Jurkat, Clone E6-1 (cell line): ENCODE measurements at places on chromosomes 4 and X.

GRCh38 chrX:112058255-112058654 is 24.3 kb downstream of the TRPC5 start:
- DNase-seq: no peak

DNA sequence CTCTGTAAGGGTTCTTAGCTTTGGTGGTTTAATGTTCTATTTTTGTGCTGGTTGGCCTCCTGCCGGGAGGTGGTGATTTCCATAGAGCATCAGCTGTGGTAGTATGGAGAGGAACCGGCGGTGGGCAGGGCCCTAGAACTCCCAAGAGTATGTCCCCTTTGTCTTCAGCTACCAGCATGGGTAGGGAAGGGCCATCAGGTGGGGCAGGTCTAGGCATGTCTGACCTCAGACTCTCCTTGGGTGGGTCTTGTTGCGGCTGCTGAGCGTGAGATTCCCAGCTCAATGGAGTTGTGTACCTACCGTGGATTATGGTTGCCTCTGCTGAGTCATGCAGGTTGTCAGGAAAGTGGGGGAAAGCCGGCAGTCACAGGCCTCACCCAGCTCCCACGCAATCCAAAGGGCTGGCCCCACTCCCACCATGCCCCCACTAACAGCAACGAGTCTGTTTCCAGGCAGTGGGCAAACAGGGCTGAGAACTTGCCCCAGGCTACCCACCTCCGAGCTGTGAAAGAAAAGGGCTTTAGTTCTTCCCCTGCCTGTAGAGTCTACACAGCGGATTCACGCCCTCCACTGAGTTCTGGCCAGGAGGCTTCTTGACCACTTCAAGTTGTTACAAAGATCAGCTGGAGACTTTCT is 235.9 kb downstream of the RPA4 start:
- DNase-seq: no peak

GRCh38 chrX:154018518-154019060 is 1.1 kb downstream of the IRAK1 start:
- no peak for DNase-seq

DNA sequence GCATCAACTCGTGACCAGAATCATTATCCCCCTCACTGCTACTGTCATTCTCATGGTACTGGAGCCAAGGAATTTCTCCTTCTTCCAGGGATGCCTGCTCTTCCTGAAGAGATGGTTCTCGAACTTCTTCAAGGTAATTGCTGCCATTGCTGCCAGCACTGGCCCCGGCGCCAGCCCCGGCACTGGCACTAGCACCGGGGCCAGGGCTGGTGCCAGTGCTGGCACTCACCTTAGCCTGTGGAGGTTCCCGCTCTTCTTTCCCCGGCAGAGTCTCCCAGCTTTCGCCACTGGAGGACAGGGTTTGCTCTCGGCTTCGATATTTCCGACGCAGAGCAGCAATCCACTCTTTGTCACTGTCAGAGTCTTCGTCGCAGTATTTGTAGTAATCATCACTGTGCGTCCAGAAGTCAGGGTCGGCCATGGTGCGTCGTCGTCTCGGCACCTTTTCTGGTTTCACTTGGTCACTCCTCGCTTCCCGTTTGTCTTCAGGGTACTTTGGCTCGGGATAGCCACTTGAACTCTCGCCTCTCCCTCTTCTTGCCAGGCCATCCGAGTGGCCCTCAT is 3.4 kb downstream of the PJA1 start:
- DNase-seq: no peak

- DNase-seq: peak; percentile 3
Observed at GRCh38 chrX:75746891-75747639, 38.0 kb downstream of the MAGEE2 start.

DNA sequence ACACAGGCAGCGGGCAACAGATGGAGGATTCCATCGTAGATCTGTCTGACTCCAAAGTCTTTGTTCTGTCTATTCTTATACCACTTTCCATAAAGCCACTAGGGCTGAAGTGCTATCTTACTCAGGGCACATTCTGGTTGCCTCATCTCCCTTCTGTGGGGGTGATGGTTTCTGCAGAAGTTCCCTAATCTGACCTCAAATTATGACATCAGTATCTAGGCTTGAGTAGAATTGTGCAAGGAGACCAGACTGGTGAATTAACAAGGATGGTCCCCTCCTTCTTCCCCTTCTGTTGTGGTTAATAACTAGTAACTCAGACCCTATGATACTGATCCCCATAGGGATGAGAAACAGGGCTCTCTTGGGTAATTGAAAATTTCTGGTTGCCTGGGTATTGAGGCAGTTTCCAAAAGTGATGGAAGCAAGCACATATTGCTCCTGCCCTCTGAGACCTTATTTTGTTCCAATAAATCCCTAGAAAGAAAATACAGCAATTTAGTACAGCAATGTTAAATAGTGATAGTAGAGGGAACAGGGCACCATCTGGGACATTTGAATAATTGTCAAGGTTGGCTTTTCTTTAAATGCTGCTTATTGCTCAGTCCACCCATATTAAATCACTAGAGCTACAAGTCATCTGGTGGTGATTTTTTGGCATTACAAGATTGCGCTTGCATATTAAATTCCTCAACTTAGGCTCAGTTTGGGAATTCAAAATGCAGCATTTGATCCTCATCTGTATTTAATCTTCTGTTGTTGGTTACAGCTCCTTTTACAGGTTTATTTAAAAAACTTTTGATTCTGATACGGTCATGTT is 57.3 kb upstream of the AP1S2 start:
- DNase-seq: no peak

DNA sequence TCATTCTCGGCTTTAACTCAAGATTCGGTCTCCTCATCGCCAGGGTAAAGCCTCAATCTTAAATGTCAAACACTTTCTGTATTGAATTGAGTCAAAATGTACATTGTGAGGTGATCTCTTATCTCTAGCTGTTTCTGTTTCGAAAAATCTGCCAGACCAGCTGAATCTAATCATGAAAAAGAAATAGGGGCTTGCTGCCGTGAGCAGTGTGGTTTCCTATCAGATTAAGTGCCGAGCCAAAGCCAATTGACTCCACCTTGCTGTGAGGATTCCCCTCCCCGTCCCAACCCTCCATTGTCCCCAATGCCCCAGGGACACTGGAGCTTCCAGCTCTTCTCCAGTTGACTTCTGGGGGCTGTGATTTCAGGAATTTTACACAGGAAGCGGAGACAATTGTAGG is 12.5 kb upstream of the CRLF2 start:
- no peak for DNase-seq

GRCh38 chr4:188930822-188931221 is 791.6 kb downstream of the TRIML1 start:
- DNase-seq: no peak

GRCh38 chr4:109648266-109648996 is 54.8 kb downstream of the CASP6 start:
- peak; percentile 59 for DNase-seq

DNA sequence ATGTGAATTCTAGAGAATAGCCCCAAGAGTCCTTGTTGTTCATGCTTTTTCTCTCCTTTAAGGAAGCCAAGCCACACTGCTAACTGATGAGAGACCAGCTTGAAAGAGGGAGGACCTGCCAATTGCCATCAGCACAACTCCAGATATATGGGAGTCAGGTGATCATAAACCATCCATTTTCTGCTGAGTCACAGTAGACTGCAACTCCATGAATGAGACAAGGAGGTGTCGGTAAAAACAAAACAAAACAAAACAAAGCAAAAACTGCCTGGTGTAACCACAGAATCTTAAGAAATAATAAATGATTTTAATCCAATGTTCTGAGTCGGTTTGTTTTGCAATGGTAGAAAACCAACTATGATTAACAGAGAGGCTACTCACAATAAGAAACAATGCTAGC is 837.3 kb downstream of the PCDH7 start:
- DNase-seq: no peak

DNA sequence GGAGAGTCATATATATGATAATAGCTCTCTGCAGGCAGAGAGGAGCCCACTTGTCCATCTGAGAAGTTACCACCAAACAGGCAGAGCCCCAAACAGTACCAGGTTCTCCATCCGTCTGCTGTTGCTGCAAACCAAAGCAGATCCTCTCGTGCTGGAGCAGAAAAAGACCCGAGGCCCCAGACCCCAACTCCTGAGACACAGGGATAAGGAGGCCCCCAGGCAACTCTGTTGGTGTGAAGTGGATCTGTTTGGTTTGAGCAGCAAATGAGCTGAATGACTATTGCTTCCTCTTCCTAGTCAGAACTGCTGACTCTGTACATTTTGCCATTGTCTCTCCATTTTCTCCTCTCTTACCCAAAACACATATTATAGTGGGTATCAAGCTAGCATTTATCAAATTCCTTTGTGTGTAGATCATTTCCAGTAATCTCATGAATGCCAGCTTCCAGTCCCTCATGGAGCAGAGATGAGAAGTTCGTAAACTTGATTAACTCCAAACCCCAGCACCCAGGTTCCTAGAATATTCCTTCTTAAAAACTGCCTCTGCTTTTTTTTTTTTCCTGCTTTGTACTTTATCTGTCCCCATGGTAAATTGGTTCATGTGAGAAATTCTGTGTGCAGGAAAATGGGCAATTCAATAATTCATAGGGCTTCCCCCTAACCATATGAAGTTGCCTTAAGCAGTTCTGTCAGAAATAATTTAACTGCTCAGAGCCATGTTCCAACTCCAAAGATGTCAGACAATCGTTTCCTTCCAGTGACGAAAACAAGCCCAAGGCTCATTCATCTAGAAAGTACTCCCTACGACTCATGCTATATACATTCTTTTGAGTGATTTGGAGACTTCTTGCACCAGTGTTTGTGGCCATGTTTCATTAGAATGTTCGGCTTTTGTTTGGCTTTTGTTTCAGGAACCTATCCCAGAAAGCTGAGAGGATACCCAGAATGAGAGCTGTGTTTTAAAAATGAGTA is 98.6 kb upstream of the ATXN3L start:
- DNase-seq: no peak

- no peak for DNase-seq
Observed at GRCh38 chr4:65580551-65580950, 89.7 kb downstream of the EPHA5 start.

DNA sequence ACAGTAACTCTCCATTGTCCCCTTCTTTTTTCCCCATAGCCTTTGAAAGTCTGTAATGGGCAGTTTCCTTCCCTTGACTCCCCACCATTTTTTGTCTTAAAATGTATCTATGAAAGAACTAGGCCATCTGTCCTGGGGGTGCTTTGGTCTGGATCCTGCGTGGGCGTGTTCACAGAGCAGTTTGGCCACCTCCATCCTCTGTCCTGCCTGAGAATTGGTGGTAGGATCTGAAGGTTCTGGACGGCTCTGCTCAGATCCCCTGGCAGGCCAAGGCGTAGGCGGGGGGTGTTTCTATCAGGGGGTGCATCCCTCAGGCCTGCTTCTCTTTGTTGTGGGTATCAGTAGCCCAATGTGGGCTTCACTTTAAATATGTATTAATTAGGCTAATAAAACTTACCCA is 107.1 kb downstream of the FAM193A start:
- DNase-seq: no peak

DNA sequence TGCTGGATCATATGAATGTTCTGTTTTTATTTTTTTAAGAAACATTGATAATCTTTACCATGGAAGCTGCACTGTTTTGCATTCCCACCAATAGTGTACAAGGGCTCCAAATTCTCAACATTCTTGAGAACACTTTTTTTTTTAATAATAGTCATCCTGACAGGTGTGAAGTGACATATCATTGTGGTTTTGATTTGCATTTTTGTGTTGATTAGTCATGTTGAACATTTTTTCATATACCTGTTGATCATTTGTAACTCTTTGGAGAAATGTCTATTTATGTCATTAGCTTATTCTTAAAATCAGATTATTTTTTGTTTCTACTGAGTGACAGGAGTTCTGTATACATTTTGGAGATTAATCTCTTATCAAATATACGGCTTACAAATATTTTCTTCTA is 408.5 kb downstream of the GLUD2 start:
- no peak for DNase-seq

DNA sequence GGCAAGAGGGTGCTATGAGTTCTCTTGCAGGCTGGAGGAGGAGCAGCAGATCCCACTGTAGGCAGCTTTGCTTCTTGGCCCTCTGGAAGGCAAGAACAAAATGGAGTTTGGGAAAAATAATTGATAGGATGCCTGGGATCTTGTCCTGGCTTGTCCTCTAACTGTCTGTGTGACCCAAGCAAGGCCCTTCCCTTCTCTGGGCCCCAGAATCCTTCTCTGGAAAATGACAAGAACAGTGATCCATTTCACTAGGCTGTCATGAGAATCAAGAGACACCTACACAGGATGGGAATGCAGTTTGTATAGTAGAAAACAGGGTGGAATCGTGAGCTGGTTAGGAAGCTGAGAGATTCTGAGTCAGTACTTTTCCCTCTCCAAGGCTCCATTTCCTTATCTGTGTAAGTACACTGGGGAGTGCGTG is 133.3 kb downstream of the PJA1 start:
- no peak for DNase-seq

GRCh38 chr4:185931986-185932385 is 120.0 kb upstream of the SORBS2 start:
- DNase-seq: no peak

- DNase-seq: no peak
Observed at GRCh38 chr4:183808097-183808456, 97.0 kb upstream of the STOX2 start.

DNA sequence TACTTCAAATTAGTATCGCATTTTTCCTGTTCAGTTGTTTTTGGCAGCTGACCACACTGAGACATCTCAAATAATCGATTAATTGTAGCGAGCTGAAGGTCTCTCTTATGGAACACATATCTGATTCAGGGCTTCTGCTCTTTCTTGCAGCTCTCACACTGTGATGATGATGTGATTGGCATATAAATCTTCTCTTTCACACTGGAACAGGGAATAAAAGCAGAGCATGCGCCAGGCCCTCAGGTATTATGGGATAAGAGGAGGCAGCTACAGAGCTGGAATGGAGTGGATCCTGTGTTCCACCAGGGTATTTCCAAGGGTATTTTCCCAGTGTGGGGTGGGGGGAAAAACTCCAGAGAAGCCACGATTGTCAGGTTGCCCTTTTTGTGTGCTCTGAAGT is 265.4 kb upstream of the CASK start:
- DNase-seq: no peak

- no peak for DNase-seq
Observed at GRCh38 chr4:168864821-168865541, 145.1 kb downstream of the CBR4 start.

DNA sequence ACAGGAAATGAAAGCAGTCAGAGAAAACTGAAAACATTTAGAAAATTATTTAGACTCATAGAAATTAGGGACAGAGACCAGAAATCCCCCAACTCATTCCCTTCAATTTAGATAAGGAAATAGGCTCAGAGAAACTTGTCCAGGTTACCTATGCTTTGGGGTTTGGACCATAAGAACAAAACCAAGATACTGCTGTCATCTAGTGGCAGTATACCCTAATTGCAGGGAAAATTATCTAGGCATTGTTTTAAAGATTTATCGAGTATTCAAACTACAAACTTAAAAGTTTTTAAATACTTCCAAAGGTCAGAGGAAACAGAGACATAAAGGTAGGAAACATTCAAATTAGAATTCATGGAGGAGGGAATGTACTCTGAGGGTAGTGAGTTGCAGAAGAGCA is 67.0 kb upstream of the KLHL13 start:
- DNase-seq: no peak

GRCh38 chr4:109942292-109942926 is 29.7 kb downstream of the EGF start:
- no peak for DNase-seq

DNA sequence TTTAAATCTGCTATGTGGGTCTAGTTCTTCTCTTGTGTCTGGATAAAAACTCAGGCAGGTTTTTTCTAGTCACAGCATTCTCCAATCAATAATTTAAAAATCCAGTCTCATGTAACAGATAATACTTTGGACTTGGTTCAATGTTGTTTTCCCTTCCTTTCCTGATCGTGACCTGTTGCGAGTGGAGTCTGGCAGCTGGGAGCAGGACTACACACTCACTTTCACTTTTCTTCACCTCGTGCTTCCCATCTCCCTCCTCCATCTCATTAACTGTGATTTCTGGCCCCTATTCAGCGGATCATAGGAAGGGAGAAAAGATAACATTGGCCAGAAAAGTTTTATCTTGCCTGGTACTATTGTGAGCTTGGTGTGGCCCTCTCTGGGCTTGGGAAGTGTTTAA is 96.6 kb upstream of the GATB start:
- no peak for DNase-seq
